ENCODE measurements at places on chromosomes 5 and 9.

- DNase-seq: no peak
Observed at GRCh38 chr9:74431467-74431866, 65.7 kb upstream of the RORB start.

GRCh38 chr9:137978262-137978714 lies 100.7 kb downstream of the CACNA1B start:
- no peak for DNase-seq

DNA sequence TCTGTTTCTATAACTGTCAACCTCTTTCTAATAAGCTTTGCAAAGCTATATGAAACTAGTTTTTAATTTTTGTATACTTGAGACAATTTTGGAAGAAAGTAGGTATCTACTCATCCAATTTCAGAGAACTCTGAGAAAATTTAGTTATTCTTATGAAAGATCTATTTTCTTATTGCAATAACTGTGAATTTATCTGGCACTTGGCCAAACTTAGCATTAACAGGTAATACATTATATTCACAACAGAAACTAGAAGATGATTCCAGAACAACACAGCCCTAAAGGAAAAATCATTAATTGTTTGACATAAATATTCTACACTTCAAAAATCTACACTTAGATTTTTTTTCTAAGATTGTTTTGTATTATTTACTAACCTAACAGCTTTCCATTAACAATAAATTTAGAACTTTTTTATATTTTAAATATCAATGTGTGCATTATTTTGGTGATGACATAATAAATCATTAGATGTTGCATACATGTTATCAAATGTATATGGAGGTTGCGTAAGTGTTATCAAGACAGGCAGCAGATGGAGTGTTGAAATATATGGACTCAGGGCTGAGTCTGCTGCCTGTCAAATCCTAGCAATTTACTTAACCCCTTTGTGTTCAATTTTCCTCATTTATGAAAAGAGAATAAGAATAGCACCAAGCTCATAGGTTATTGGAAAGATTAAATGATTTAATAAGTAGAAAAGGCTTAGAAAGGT lies 141.8 kb downstream of the MUSK start:
- DNase-seq: no peak

GRCh38 chr5:141633871-141634561 lies 2.6 kb downstream of the HDAC3 start:
- DNase-seq: no peak

- no peak for DNase-seq
Observed at GRCh38 chr9:108217431-108218349, 638.1 kb downstream of the ACTL7B start.

DNA sequence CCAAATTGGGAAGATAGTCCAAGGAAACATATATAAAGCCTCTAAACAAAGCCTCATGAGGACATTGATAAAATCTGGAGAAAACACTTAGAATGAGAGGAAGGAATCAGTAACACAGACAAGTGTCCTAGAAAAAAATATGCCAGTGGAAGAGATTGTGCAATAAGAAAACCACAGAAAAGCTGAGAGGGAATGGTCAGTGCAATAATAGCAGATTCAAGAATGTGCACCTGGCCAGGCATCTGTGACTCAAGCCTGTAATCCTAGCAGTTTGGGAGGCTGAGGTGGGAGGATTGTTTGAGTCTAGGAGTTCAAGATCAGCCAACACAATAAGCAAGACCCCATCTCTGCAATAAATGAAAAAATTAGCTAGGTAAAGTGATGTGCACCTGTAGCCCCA lies 691.2 kb upstream of the CDH6 start:
- DNase-seq: no peak

DNA sequence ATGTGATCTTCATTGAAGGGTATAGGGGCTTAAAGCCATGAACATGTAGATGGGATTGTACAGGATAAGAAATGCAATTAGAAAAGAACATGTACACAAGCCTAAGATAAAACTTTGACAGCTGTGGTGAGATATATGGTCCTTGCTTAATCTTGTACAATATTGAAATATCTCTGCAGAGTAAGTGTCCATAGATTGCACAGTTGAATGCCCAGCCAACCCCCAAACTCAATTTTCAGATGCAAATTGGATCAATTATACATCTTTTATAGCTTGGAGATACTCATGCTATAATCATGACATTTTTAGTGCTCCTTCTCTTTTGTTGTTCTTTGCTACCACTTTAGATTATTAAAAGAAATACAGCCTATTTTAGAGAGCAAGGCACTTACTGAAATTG lies 59.5 kb upstream of the CHSY3 start:
- DNase-seq: no peak

GRCh38 chr5:126659805-126660482 lies 59.2 kb downstream of the PHAX start:
- no peak for DNase-seq

- DNase-seq: no peak
Observed at GRCh38 chr5:3186736-3187405, 408.8 kb upstream of the IRX1 start.

DNA sequence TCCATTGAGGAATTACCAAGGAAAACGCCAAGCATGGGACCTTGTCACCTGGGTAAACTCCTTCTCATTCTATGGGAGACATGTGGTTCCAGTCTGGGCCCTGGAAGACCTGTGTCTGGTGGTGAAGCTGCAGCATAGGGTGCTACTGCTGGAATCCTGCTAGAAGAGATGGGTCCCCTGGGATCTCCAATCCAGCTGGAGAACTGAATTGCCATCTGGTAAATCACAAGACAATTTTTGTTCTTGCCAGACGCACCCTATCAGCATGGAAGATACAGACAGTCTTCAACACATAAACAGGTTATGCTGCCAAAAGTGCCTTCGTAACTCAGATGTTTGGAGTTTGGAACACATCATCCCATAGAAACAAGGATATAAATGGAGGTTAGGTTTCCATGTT lies 424.0 kb upstream of the BRINP1 start:
- no peak for DNase-seq

DNA sequence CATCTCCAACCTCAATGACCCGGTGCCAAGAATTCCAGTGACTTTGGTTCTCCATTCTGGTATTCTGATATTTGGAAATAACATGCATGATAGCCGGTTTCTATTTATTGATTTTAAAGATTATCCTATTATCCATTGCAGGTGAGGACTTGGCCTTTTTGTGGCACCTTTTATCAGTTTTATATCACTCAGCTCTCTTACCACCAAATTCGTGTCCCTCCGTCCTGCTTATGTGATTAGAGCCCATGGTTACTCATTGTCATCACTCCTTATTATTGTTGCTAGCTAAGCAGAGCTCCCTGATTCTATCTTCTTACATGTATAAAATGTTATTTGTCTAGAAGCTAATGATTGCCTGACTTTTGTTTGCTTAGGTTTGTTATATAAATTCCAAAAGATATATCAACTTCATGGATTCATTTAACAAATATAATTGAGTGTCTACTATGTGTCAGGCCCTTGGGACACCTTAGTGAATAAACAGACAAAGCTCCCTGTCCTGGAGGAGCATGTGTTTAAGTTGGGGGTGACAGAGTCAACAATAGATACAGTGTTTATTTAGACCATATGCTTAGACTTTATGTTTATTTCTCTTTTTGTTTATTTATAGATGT lies 138.2 kb downstream of the ADAMTS16 start:
- DNase-seq: no peak

- no peak for DNase-seq
Observed at GRCh38 chr5:149486726-149487635, 64.3 kb downstream of the CSNK1A1 start.
